NCI-H226 (cell line): ENCODE measurements at places on chromosomes 16 and 17.

- DNase-seq: peak; percentile 81
Observed at GRCh38 chr16:85126705-85127378, 14.6 kb upstream of the CIBAR2 start.

GRCh38 chr17:74968361-74968780 is 4.2 kb downstream of the HID1 start:
- DNase-seq: no peak

DNA sequence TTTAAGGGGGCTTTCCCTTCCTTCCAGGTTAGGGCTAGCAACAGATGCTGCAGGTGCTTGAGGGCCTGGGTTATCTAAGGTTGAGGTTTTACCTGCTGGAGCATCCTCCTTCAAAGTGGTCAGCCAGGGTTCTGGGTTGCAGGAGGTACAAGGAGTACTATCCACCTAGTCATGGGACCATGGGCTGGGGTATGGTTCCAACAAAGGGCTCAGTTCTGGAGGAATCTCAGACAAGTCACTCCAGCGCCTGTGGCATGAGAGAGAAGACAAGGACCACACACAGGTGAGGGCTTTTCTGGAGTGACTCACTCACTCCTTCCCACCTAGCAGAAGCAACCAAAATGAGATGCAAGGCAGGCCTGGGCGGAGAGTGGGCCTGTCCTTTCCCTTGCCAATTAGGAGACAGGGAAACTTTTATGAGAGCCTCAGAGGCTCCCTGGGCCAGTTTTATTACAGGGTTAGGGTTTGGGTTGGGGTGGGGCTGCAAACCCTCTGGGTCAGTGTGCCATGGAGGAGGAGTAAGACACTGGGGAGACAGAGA is 2.2 kb downstream of the MYO19 start:
- no peak for DNase-seq

DNA sequence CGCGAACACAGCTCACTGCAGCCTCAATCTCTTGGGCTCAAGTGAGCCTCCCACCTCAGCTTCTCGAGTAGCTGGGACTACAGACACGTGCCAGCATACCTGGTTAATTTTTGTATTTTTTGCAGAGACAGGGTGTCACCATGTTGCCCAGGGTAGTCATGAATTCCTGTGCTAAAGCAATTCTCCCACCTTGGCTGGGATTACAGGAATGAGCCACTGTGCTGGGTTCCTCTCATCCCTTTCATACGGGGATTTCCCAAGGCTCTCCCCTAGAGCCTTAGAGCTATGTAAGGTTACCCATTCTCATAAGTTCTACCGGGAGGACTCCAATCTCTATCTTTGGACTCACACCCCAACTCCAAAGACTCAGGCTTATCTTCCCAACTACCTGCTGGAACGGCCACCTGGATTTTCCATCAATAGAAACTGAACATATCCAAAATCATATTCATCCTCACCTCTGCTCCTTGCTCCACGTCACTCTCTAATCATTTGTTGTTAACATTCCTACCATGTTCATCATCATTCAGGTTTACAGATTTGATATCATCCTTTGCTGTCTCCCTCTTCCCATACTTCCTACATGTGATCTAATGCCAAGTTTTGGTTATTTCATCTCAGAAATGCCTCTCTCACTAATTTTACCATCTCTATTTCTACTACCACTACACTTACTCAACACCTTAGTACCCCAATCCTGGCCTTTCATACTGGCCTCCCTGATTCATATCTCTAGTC is 92.5 kb downstream of the NCOR1 start:
- peak; percentile 84 for DNase-seq

DNA sequence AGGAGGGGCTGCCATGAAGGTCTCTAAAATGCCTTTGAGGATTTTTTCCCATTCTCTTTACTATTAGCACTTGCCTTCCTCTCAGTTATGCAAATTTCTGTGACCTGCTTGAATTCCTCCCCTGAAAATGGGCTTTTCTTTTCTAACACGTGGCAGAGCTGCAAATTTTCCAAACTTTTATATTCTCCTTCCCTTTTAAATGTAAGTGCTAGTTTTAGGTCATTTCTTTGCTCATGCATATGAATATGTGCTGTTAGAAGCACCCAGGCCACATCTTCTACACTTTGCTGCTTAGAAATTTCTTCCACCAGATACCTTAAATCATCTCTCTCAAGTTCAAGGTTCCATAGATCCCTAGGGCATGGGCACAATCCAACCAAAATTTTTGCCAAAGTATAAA is 11.8 kb downstream of the CLEC10A start:
- no peak for DNase-seq

GRCh38 chr17:49748223-49748622 is 15.7 kb downstream of the FAM117A start:
- no peak for DNase-seq

DNA sequence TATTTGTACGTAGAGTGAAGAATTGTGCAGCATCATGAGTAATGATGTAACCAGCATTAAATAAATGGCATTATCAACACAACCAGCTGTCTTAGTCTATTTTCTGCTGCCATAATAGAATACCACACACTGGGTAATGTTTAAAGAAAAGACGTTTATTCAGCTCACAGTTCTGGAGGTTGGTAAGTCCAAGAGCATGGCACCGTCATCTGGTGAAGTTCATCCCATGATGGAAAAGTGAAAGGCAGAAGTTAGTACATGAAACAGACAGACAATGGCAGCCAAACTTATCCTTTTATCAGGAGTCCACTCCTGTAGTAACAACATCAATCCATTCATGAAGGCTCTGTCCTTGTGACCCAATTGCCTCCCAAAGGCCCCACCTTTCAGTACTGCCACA is 6.3 kb upstream of the GOSR2 start:
- no peak for DNase-seq

GRCh38 chr16:87853411-87854052 is 15.8 kb downstream of the SLC7A5 start:
- peak; percentile 84 for DNase-seq

- DNase-seq: no peak
Observed at GRCh38 chr17:47318197-47318918, 5.4 kb upstream of the EFCAB13 start.

- no peak for DNase-seq
Observed at GRCh38 chr17:17749025-17749772, 67.9 kb downstream of the RAI1 start.

GRCh38 chr16:67120025-67120424 is 10.3 kb downstream of the PHAF1 start:
- DNase-seq: no peak
